ENCODE measurements at places on chromosomes 7 and 10.

DNA sequence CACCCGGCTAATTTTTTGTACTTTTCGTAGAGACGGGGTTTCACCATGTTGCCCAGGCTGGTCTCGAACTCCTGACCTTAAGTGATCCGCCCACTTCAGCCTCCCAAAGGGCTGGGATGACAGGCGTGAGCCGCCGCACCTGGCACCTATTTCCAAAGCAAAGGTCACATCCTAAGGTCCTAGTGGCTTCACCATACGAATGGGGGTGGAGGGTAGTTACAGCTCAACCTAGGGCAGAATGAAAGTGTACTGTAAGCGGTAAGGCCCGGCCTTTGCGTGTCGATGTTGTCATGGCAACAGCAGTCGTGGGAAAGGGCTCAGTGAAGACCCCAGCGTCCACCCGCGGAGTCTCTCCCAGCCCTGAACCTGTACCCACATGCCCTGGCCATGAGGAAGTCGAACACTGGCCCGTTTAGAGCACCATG is 1.6 kb upstream of the COX19 start:
- DNase-seq = no peak

- no peak for DNase-seq
Observed at GRCh38 chr7:25877802-25878789, 273.9 kb upstream of the NFE2L3 start.

- no peak for DNase-seq
Observed at GRCh38 chr7:117010375-117011133, 57.3 kb downstream of the ST7 start.

- DNase-seq = no peak
Observed at GRCh38 chr10:16644146-16644545, 122.5 kb upstream of the C1QL3 start.

- DNase-seq = no peak
Observed at GRCh38 chr10:31304291-31304970, 14.6 kb upstream of the ZEB1 start.

DNA sequence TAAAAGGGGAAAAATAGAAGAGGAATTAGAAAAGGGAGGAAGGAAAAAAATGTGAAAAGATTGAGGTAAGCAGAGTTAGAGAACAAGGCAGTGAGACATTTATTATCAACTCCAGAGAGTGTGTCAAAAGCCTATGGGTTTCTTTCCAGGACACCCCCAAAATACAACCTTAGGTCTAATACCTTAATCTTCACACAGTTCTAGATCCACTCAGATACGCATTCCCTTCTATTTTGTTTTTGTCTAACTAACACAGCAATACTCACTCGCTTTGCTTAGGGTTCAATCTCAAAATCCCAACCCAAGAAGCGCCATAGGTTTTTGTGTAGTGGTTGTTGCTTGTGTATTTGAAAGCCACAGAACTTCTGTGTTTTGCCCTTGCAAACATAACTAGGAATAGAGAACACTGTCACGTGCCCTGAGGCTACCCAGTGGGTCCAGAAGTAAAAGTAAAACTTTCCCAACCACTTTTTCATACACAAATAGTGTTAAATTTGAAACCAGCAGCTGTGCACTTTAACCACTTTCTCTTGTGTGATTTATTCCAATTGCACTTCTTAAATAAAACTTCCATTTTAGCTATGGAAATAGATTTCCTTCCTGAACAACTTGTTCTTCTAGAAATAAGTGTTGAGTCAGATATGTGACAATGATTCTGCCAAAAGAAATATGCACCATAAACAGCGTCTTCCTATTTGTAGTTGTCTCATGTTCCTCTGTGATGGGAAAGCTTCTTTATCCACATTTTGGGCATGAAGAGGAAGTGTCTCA is 414.7 kb upstream of the GHITM start:
- DNase-seq = no peak

DNA sequence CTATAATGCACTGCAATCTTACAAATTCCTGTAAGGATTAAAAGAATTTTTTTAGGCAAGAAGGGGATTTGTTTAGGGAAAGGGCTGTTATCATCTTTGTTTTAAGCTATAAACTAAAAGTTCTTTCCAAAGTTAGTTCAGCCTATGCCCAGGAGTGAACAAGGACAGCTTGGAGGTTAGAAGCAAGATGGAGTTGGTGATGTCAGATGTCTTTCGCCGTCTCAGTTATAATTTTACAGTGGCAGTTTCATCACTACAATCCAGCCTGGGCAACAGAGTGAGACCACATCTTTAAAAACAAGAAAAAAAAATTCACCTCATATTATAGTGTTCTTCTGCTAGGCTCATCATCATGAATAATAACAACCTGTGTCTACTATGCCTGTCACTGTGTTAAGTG is 2.1 kb upstream of the TOMM7 start:
- DNase-seq = no peak

DNA sequence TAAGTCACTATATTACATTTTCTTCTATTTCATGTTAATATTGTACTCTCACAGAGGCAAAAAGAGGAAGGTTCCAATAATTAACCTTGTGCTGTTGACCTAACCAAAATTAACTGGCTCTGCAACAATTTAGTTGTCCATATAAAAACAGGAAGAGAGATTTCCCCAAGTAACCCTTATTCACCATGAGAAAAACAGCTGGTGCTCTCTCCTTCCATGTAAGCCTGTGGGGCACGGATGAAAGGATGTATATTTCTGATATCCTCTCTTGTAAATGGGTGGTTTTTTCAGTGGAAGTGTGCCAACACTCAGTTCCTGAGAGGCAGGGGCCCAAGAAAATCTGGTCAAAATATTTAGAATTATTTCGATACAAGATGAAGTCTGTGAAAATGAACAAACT is 358.1 kb downstream of the CRPPA start:
- no peak for DNase-seq

GRCh38 chr7:141593134-141593533 is 41.9 kb downstream of the AGK start:
- no peak for DNase-seq

DNA sequence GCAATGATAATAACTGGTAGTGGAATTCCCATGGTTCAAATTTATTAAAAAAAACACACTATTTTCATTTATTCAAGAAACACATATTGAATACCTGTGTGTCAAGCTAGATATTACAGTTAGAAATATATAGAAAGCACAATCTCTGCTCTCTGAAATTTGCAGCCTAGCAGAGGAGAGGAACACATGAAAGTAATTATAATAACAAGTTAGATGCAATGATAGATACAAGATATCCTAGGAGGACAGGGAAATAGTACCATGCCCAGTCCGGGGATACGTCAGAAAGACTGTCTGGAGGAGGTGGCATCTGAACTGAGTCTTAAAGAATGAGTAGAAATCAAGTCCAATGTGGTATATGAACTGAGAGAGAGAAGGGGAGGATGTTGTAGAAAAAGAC is 485.6 kb upstream of the C7orf33 start:
- DNase-seq = no peak

GRCh38 chr7:129218514-129219062 is 6.2 kb upstream of the AHCYL2 start:
- DNase-seq = peak; percentile 81

DNA sequence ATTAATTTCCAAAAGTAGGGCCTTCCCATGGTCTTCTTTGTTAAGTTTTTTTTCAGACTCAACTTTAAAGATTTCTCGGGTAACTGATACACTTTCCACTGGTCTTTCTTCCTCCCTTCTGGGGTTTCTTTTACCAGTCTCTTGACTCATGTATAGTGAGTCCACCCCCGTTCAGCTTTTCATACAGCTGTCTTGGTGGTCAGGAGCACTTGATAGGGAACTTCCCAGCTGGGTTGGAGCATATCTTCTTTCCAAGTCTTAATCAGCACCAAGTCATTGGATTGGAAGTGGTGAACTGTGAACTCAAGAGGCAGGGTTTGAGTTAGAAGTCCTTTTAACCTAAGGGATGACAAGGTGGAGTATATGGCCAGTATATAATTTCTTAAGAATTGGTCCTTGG is 29.2 kb upstream of the ELOVL3 start:
- no peak for DNase-seq

GRCh38 chr7:44667190-44667589 is 60.8 kb downstream of the OGDH start:
- no peak for DNase-seq

GRCh38 chr7:99195867-99196266 is 12.0 kb downstream of the KPNA7 start:
- no peak for DNase-seq

DNA sequence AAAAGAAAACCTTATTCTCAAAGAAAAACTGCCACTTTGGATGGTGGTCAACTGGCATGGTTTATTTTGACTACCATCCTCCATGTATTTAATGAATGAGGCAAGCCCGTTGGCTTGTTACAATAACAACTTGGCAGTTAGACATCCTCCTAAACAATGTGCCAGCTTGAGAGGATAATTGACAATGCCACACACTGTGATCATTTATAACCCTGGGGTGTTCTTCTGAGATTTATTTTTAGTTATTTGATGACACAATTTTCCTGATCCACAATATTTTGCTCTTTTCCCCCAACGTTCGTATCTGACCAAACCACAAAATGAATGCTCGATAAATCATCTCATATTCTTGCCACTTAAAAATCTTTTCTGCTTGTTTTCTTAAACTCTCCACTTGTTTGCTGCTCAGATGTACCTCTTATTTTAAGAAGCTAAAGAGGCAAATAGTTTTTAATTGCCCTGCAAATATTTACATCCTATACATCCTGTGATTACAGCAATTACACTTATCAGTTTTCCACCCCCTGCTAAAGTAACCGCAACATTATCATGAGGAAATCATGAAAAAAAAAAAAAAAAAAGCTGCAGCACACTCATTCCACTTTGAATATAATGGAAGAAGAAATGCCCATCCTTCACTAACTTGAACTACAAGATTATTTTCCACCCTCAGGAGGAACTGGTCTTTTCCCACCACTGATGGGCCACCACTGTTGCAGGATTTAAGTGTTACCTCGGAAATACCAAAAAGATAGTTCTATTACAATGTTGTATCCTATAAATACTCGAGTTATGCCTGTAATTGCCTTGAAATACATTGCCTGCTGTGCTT is 119.9 kb downstream of the MBL2 start:
- DNase-seq = no peak

DNA sequence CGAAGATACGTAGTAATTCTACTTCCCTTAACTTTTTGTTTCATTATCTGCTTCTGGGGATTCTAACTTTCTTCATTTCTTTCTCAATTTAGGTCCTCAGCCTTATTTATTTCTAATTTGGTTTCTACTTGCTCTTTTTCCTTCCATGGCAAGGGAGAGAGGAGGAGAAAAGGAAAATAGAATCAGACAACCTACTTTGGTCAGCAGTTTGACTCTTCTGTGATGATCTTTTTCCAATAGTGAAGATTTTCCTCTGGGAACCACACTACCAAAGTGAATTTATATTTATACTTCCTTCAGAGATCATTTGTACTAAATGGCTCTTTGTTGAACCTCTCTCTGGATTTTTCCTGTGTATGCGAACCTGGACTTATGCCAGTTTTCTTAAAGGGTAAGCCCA is 90.2 kb downstream of the TMEM26 start:
- DNase-seq = no peak

GRCh38 chr10:71462062-71462935 is 65.6 kb downstream of the CDH23 start:
- DNase-seq = no peak

DNA sequence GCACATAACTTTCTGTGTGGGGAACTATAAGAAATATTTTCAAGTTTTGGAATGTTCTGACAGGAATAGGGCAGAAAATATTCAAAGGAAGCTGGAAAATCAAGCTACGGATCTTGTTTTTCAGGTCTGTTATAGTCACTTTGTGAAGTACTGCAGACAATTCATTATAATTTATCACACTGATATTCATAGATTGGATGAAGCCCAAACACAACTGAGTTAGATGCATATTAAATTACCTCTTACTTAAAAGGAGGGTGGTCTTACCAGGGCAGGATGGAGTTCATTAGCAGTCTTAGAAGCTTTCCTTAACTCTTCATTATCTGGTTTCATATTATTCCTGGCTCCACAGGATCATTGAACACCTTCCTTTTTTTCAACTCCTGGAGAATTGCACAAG is 242.3 kb downstream of the DYNC1I1 start:
- DNase-seq = no peak

DNA sequence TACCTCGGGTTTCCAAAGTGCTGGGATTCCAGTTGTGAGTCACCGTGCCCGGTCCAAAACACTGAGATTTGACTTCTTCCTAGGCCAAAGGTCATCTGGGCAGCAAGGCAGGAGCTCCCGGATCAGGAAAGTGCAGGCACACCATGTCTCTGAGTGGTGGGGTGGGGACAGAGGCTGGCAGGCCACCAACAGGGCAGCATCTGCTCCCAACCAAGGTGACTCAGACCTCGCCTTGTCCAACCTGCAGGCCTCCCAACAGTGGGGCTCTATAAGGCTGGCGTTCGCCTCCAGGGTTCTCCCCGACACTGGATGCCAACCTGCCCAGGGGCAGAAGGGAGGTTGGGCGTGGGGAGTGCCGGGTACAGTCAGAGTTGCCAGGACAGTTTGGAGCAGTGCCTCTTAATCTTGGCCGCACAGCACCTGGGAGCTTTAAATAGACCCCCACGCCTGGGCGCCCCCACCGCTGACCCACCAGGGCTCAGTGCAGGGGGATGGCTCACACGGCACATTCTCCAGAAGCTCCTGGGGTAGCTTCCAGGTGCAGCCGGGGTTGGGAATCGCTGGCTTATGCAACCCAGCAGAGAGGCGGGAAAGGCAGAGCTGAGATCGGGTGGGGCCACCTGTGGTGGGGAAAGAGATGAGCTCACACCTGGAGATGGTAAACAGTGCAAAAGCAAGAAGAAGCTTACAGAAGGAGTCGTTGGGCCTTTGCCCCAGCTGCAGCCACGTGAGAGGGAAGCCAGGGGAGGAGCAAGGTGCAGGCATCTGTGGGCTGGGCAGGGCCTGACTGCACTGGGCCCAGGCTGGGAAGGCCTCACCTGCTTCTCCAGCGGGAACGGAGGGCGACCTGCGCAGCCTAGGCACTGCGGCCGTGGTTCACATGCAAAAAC is 10.9 kb downstream of the CALML5 start:
- DNase-seq = no peak

DNA sequence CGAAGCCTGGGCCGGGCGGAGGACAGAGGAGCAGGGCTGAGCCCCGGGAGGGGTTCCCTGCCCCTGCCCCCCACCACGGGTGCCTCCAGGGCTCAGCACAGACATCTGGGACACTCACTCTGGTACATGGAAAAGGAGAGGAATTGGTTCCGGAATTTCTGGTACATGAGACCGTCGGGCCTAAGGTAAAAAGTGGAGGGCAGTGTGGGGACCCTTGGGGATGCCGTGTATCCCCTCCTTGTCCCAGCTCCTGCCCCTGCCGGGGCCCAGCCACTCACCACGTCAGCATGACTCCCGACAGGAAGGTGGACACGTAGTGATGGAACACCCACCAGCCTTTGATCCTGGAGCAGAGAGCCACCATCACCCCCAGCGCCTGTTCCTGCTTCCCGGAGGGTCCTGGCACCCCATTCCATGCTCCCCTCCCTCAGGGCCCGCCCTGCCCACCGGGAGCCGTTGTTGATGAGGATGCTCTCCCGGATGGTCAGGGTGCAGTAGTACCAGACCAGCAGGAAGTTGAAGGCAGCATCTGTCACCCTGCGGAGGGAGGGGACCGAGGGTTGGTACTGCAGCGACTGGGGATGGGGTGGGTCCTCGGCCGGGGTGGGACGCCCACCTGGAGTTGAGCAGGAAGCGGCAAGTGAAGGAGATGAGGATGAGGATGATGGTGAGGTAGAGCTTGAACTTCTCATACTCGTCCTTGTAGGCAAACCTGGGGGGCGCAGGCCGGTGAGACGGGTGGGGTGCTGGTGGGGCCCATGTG is 6.4 kb downstream of the TMEM120A start:
- DNase-seq = no peak

- DNase-seq = no peak
Observed at GRCh38 chr7:137820677-137821420, 25.9 kb downstream of the DGKI start.

- no peak for DNase-seq
Observed at GRCh38 chr10:13862546-13863233, 275.9 kb downstream of the PRPF18 start.

GRCh38 chr7:39566023-39566921 is at the start of gene YAE1:
YAE1 (plus strand) TSS chr7:39566404; CDS start chr7:39566419, 15 bp downstream.
- DNase-seq = peak; percentile 88
